ENCODE measurements at places on chromosomes 16 and 17.

- H3K4me1 ChIP-seq, result peaks cover 12% of the 10 kb centered on the region
- H3K4me3 ChIP-seq, result no peak overlapping the region
- no peak overlapping the region for H3K27ac ChIP-seq
- peaks cover 43% of the 10 kb centered on the region for H3K27me3 ChIP-seq
- no peaks in the 10 kb centered on the region for H3K36me3 ChIP-seq
- no peak for DNase-seq
Observed at GRCh38 chr17:10394201-10394887, 21.5 kb upstream of the MYH13 start.

- no peak overlapping the region for H3K27ac ChIP-seq
- no peaks in the 10 kb centered on the region for H3K36me3 ChIP-seq
- H3K27me3 ChIP-seq, result peaks cover 61% of the 10 kb centered on the region
- H3K4me1 ChIP-seq, result no peaks in the 10 kb centered on the region
Observed at GRCh38 chr17:39761861-39762496, 24.2 kb downstream of the GRB7 start.

DNA sequence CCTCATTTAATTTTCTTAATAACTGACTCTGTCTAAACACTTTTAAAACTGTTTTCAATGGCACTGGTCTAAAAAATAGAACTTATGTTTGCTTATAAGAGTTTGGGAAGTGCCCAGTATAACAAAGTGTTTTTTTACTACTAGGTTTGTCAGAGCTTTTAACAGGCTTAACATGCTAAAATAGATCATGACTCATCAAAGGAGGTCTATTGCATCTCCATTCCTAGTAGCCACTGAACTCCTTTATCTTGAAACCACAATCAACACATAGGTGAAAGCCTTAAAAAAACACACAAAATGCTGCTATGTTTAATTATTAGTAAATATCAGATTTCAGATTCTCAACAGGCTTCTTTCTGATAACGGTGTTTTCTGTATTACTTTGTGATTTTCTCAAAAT lies 196.4 kb upstream of the KIF2B start:
- no peak overlapping the region for H3K4me3 ChIP-seq
- DNase-seq, result no peak
- H3K27me3 ChIP-seq, result no peaks in the 10 kb centered on the region
- H3K36me3 ChIP-seq, result no peaks in the 10 kb centered on the region
- no peak overlapping the region for H3K27ac ChIP-seq

GRCh38 chr17:76383546-76384221 lies 725 bp upstream of the SPHK1 start:
- DNase-seq, result peak; percentile 43
- peaks cover 21% of the 10 kb centered on the region for H3K27me3 ChIP-seq
- peak overlapping the region; percentile 88 for H3K4me3 ChIP-seq
- H3K36me3 ChIP-seq, result no peaks in the 10 kb centered on the region
- peak overlapping the region; percentile 90 for H3K27ac ChIP-seq
- peaks cover 12% of the 10 kb centered on the region for H3K4me1 ChIP-seq

DNA sequence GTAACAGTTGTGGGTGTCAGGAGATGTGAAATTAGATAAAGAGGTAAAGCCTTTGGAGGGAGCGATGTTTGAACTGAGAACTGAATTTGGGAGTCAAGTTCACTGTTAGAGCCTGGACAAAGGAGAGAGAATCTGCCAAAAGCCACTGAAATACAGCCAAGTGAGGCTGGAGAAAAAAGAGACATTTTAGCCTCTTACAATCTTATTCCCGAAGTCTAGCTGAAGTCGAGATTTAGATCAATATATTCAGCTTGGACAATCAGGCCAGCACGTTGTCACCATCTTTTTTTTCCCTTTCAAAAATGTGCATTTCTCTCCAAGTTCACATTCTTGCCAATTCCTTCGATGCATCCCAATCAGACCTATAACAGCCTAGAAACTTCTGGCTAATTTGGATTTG lies 312.2 kb downstream of the RBFOX1 start:
- H3K4me3 ChIP-seq, result no peak overlapping the region
- DNase-seq, result no peak
- peaks cover 2% of the 10 kb centered on the region for H3K4me1 ChIP-seq
- peaks cover 31% of the 10 kb centered on the region for H3K27me3 ChIP-seq
- H3K27ac ChIP-seq, result no peak overlapping the region

- peaks cover 12% of the 10 kb centered on the region for H3K4me1 ChIP-seq
- DNase-seq, result no peak
- H3K27ac ChIP-seq, result no peak overlapping the region
Observed at GRCh38 chr16:9844361-9844760, 337.9 kb downstream of the GRIN2A start.

DNA sequence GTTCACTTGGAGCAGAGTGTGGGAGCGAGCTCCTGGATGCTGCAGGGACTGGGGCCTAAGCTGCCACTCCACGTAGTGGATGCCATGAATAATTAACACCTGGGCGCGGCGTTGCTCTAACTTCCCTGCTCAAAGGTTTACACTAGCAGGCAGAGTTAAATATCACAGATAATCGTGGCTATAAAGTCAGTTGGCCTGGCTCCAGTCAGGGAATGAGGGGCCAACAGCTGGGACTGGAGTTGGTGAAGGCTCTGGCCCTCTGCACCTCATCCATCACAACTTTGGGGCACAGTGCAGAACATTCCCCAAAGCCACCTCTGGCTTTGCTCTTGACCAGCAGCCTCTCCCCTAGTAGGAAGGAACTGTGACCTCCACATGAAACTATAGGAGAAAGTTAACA lies 10.9 kb downstream of the HOXB4 start:
- H3K27me3 ChIP-seq, result peaks cover 17% of the 10 kb centered on the region
- peaks cover 31% of the 10 kb centered on the region for H3K4me1 ChIP-seq
- H3K36me3 ChIP-seq, result no peaks in the 10 kb centered on the region
- H3K27ac ChIP-seq, result no peak overlapping the region

DNA sequence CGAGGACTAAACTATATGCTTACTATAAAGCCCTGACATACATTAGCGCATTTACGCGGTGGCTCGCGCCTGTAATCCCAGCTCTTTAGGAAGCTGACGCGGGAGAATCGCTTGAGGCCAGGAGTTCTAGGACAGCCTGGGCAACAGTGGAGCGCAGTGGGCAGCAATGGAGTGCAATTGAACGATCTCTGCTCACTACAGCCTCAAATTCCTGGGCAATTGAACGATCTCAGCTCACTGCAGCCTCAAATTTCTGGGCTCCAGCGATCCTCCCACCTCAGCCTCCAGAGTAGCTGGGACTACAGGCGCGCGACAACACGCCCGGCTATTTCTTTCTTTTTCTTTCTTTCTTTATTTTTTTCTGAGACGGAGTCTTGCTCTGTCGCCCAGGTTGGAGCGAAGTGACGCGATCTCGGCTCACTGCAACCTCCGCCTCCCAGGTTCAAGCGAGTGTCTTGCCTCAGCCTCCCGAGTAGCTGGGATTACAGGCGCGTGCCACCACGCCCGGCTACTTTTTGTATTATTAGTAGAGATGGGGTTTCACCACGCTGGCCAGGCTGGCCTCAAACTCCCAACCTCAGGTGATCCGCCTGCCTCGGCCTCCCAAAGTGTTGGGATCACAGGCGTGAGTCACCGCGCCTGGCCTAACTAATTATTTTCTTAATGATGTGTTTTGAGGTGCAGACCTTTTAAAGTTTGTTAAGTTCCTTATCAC lies 506 bp upstream of the COG7 start:
- H3K4me1 ChIP-seq, result peaks cover 8% of the 10 kb centered on the region
- no peaks in the 10 kb centered on the region for H3K27me3 ChIP-seq
- H3K4me3 ChIP-seq, result peak overlapping the region; percentile 86

GRCh38 chr17:65913326-65913850 lies 278.5 kb downstream of the CEP112 start:
- no peak for DNase-seq
- H3K36me3 ChIP-seq, result peaks cover 16% of the 10 kb centered on the region
- peaks cover 11% of the 10 kb centered on the region for H3K4me1 ChIP-seq
- H3K27me3 ChIP-seq, result no peaks in the 10 kb centered on the region
- no peak overlapping the region for H3K4me3 ChIP-seq

DNA sequence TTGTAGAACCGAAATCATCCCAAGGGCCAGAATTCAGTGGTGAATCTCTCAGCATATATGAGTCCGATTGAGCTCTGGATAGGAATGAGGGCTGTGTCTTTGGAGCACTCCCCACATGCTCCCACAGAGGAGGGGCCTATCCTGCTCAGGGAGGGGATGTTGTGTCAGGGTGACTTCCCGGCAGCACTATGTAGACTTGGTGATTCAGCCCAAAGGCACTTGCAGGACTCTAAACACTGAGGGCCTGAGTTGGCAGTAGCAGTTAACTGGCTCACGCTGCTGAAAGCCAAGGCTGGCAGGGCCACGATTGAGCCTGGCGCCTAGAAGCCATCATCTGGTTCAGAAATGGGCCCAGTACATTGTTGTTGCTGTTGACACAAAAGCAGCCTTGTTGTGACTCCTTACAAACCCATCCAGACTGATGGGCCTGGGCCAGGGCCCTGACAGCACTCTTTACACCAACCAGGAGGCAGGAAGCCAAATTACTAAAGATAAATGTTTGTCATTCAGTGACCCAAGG lies 31.9 kb downstream of the NMT1 start:
- no peak overlapping the region for H3K4me3 ChIP-seq
- H3K36me3 ChIP-seq, result peaks cover 33% of the 10 kb centered on the region

GRCh38 chr17:27244491-27245223 lies 49.3 kb upstream of the WSB1 start:
- H3K4me3 ChIP-seq, result no peak overlapping the region
- H3K27me3 ChIP-seq, result no peaks in the 10 kb centered on the region
- peak overlapping the region; percentile 10 for H3K27ac ChIP-seq
- DNase-seq, result no peak

DNA sequence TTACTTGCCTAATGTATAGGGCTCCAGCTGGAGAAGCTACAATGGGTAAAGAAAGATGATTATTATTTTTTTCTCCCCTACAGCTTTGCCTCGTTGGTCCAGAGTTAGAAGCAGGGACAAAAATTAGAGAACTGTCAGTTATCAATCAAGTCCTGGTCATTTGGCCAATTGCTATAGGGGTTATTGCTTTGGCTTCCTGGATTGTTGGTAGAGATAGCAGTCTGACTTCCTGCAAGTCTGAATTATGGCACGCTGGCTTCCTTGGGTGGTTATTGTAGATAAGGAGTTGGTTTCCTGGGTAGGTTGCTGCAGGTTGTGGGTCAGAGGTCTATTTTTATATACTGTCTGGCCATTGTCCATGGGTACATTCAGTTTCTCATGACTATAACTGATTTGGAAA lies 84.7 kb upstream of the ELAC2 start:
- H3K27me3 ChIP-seq, result no peaks in the 10 kb centered on the region
- H3K27ac ChIP-seq, result no peak overlapping the region
- H3K36me3 ChIP-seq, result no peaks in the 10 kb centered on the region
- H3K4me1 ChIP-seq, result no peaks in the 10 kb centered on the region
- H3K4me3 ChIP-seq, result no peak overlapping the region
- no peak for DNase-seq

DNA sequence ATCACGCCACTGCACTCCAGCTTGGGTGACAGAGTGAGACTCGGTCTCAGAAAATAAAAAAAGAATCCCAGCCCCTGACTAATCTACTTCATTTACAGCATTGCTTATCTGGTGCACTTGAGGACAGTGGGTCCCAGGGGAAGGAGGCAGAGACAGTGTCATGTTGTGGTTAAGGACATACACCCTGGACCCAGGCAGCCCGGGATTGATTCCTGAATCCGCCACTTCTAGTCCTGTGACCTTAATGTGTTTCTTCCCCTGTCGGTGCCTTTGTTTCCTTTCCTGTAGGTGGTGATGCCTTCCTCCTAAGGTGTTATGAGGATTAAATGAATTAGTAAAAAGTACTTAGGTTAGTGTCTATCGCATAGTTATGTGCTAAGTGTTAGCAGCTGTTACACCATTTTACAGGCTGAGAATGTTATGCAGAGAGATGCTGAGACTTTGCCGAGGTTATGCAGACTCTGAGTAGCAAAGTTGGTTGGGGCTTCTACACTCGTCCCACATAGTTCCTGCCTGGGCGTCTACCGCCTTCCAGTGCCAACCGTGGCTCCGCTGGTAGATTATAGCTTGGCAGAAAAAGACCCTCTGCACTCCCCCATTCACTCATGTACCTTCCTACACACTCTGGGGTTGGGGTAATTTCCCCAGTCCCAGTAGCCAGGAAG lies 74.8 kb downstream of the RAB11FIP4 start:
- H3K27ac ChIP-seq, result no peak overlapping the region
- no peak for DNase-seq
- no peaks in the 10 kb centered on the region for H3K36me3 ChIP-seq
- no peak overlapping the region for H3K4me3 ChIP-seq

GRCh38 chr17:2050300-2051060 lies 4.4 kb upstream of the HIC1 start:
- H3K4me3 ChIP-seq, result no peak overlapping the region
- peak; percentile 53 for DNase-seq
- H3K27ac ChIP-seq, result no peak overlapping the region
- H3K36me3 ChIP-seq, result no peaks in the 10 kb centered on the region
- peaks cover 36% of the 10 kb centered on the region for H3K27me3 ChIP-seq
- H3K4me1 ChIP-seq, result peaks cover 11% of the 10 kb centered on the region

DNA sequence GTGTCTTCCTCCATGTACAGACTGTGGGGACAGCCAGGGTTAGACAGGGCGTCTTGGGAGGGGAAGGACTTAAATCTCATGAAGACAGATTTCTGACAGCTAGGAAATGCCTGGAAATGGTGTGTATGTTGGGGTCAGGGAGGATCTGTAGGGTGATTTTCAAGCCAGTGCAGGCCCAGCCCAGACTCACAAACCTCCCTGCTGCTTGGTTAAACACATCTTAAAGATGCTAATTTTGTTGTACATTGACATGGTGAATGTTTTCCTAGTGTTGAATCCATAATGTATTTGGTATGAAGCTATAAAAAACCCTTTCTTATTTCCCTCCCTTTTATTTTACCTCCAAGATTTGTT lies 238.3 kb downstream of the CCDC182 start:
- H3K27me3 ChIP-seq, result no peaks in the 10 kb centered on the region
- peaks cover 1% of the 10 kb centered on the region for H3K36me3 ChIP-seq
- H3K4me3 ChIP-seq, result no peak overlapping the region
- DNase-seq, result no peak
- no peak overlapping the region for H3K27ac ChIP-seq

DNA sequence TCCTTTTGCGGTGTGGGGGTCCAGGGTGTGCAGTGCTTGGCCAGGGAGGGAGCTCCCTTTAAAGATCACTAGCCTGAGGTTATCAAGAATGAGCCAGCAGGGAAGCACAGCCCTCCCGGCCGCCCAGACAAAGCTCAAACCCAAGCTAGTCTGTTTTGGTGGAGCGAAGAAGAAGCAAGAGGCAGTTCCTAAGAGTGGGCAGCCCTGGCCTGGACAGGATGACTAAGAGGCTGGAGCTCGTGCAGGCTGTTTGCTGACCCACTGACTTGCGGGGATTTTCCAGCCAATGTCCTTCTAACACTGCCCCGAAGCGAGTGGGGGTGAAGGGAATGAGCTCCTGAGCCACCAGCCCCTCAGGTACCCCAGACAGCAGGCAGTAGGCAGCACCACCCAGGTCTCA lies 134.4 kb downstream of the COPRS start:
- DNase-seq, result no peak
- H3K36me3 ChIP-seq, result no peaks in the 10 kb centered on the region
- H3K27ac ChIP-seq, result no peak overlapping the region
- no peaks in the 10 kb centered on the region for H3K4me1 ChIP-seq
- peaks cover 13% of the 10 kb centered on the region for H3K27me3 ChIP-seq
- no peak overlapping the region for H3K4me3 ChIP-seq

Data from progenitor cell of endocrine pancreas (in vitro differentiated cells).